Type B pancreatic cell (in vitro differentiated cells): ENCODE measurements at places on chromosomes 11 and 22. TPM values are rescaled to one million over a fixed set of nuclear protein-coding genes. Genes with fewer than 3 reads are reported as not detected.

UBQLNL gene
- total RNA-seq: 0.19 and 0.39 TPM in 2 replicates

DNA sequence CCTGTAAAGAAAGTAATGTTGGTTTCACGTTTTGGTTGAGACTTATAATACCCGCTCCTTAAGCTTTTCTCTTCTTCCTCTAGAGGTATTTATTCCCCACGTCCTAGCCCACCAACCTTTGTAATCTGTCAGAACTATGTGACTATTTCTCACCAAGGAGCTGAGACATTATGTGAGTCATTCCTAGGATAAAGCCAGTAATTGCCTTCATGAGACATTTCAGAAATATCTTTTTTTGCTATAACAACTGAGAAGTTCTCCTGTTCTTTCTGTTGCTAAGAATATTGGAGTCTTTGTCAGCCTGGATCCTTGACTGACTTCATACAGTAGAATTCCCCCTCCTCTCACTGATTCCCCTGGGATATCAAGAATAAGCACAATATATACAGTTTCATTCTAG lies 1497.0 kb upstream of the TENM4 start:
- no peaks in the 10 kb centered on the region for H3K4me1 ChIP-seq
- no peaks in the 10 kb centered on the region for H3K27me3 ChIP-seq
- H3K27ac ChIP-seq: no peak overlapping the region

DNA sequence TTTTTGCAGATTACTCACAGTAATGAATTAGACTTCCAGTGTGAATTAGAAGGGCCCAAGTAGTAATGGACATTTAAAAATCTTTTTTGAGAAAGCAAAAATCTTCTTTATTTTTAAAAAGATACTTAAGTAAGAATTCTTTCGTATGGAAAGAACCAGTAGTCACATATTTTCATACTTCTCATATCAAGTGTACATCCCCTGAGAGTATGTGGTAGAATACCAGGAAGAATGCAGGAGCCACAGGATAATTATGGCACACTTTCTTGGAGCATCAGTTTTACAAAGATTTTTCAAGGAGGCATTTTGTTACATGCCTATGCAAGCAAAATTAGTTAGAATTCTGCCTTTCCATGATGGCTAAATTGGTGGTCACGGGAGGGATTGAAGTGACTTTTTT lies 28.1 kb downstream of the POLD3 start:
- no peaks in the 10 kb centered on the region for H3K27me3 ChIP-seq
- peaks cover 28% of the 10 kb centered on the region for H3K36me3 ChIP-seq
- no peaks in the 10 kb centered on the region for H3K4me1 ChIP-seq
- H3K27ac ChIP-seq: no peak overlapping the region

DNA sequence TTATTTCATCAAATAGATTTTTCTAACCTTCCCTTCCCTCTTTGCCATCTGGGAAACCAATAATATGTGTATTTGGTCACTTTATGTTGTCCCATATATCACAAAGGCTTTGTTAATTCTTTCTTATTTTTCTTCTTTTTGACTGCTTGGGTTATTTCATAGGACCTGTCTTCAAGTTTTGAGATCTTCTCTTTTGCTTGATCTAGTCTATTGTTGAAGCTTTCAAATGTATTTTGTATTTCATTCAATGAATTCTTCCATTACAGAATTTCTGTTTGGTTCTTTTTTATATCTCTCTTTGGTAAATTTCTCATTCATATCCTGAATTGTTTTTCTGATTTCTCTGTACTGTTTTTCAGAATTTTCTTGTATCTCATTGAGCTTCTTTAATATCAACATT lies 132.1 kb downstream of the FCHSD2 start:
- no peak overlapping the region for H3K27ac ChIP-seq
- H3K4me1 ChIP-seq: no peaks in the 10 kb centered on the region
- peaks cover under 1% of the 10 kb centered on the region for H3K27me3 ChIP-seq
- peaks cover 27% of the 10 kb centered on the region for H3K36me3 ChIP-seq
- no peak for DNase-seq

DNA sequence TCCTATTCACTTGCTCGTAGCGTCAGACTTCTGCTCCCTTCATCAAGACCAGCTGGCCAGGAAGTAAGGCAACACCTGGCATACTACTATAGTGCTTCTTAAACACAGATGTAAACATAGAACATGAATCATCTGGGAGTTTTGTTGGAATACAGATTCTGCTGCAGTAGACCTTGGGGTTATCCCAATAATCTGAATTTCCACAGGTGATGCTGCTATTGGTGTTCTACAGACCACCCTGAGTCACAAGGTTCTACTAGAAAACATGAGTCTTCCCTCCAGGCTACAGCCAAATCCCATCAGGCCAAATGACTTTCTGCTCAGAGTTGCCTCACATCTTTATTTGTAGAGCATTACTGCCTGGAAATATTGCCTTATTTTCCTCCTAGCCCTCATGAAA lies 175.2 kb downstream of the NELL1 start:
- no peak for DNase-seq
- no peaks in the 10 kb centered on the region for H3K4me1 ChIP-seq
- no peak overlapping the region for H3K27ac ChIP-seq
- no peaks in the 10 kb centered on the region for H3K27me3 ChIP-seq
- H3K4me3 ChIP-seq: no peak overlapping the region
- H3K36me3 ChIP-seq: no peaks in the 10 kb centered on the region

DNA sequence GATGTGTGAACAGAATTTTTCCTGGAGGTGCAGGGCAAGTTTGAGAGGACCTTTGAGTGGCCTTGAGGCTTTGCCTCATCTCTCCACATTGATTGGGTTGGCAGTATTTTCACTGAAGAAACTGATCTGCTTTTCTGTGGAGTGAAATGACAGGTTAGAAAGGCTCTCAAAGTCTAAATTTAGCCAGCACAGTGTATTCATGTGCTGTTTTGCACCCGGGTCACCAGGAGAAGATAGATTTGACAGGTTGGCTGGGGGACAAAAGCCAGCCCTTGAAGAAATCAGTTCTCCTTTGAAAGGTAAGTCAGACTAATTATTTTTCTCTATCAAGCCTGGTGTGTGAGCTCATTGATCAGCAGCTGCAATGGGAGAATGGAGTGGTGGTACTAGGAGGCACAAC lies 152.9 kb downstream of the DBX1 start:
- H3K27ac ChIP-seq: no peak overlapping the region
- no peak overlapping the region for H3K4me3 ChIP-seq
- H3K27me3 ChIP-seq: no peaks in the 10 kb centered on the region
- no peak for DNase-seq
- no peaks in the 10 kb centered on the region for H3K36me3 ChIP-seq
- peaks cover 30% of the 10 kb centered on the region for H3K4me1 ChIP-seq

- DNase-seq: no peak
- H3K36me3 ChIP-seq: peaks cover 43% of the 10 kb centered on the region
- no peak overlapping the region for H3K4me3 ChIP-seq
- H3K4me1 ChIP-seq: peaks cover 41% of the 10 kb centered on the region
- H3K27ac ChIP-seq: peak overlapping the region; percentile 18
- no peaks in the 10 kb centered on the region for H3K27me3 ChIP-seq
Measured at GRCh38 chr11:59180907-59181306, 9.0 kb downstream of the DTX4 start.

SLC37A2 gene
- 1.3 TPM in 2 replicates for total RNA-seq

ANKK1 gene
- total RNA-seq: 0.36 and 0.53 TPM in 2 replicates

DNA sequence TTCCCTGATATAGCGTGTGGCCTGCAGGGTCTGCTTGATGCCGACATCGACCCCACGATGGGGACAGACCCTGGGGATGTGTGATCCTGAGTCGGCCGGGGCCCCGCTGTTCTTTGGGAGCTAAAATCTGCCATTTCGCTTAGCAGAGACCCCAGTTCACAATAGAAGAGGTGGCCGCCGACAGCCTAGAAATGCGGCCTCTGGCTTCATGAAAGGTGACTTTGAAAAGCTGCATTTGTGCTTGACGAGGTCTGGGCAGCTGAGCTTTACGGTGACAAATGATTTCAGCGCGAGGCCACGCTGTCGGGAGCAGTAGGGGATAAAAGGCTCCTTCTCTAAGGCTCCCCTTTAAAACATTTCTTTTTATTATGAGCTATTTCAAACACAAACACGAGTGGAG lies 71.7 kb downstream of the RPS6KA4 start:
- H3K36me3 ChIP-seq: no peaks in the 10 kb centered on the region
- peaks cover 4% of the 10 kb centered on the region for H3K27me3 ChIP-seq
- no peak overlapping the region for H3K4me3 ChIP-seq

GRCh38 chr22:32142600-32142999 lies 16.5 kb downstream of the C22orf42 start:
- peaks cover 47% of the 10 kb centered on the region for H3K27me3 ChIP-seq
- no peak overlapping the region for H3K27ac ChIP-seq
- DNase-seq: no peak
- H3K36me3 ChIP-seq: no peaks in the 10 kb centered on the region

DEFB131B gene
- not detected in 2 replicates for total RNA-seq

DNA sequence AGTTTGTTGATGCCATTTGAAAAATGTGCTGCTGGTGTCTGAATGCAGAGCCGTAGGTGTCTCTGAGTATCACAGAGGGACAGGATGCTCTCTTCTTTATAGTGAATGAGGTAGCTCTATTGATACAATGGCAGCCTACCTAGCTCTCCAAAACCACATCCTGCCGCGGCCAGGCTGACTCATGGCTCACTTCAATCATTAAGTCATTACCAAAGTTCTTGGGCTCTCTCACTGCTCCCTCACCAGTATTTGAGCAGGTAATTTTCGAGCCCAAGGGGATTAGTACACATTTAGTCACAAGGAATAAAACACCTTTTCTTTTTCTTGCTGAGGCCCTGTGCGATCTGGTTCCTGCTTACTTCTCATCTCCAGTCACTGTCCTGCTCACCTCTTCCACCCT lies 509.0 kb upstream of the LARGE1 start:
- no peaks in the 10 kb centered on the region for H3K36me3 ChIP-seq
- no peak for DNase-seq
- H3K27ac ChIP-seq: no peak overlapping the region
- no peaks in the 10 kb centered on the region for H3K4me1 ChIP-seq
- peaks cover 2% of the 10 kb centered on the region for H3K27me3 ChIP-seq

- peak overlapping the region; percentile 59 for H3K4me3 ChIP-seq
- peak; percentile 100 for DNase-seq
- H3K4me1 ChIP-seq: peaks cover 21% of the 10 kb centered on the region
- peaks cover 4% of the 10 kb centered on the region for H3K27me3 ChIP-seq
- H3K36me3 ChIP-seq: no peaks in the 10 kb centered on the region
Measured at GRCh38 chr11:66282468-66283455, 4.8 kb downstream of the CNIH2 start.

DNA sequence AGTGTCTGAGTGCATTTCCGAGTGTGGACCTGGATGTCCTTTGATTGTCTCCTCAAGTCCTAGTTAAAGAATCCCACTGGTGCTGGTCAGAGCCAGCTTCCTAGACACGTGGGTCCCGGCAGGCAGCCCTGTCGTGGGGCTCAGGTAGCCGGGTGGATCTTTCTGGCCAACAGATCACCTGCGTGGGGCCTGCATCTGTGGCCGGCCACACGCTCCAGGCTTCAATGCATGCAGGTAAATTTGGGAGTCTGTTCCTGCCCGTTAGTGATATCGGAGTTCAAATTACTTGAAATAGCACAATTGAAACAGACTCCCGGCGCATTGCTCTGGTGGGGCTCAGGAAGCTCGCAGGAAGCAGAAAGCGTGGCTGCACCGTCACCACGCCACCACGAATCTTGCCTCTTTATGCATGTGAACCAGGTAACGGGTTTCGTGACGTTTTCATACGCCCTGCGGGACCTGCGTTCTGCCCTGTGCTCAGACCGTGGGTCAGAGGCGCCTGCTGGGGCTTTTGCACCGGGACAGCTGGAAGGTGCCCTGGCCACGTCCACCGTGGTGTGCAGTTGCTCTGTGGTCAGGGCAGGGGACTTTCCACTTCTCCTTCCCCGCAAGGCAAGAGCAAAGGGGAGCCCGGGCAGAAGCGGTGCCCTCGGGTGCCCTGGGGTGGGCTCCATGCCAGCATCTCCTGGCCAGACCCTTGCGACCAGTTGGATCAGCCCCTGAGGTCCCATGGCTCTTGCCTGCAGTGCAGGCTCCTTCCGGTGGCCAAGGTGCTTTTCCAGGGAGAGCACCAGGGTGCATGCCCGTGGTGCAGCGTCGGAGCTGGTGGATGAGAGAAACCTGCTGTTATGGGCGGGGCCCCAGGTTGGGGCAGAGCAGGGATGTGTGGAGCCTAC lies 803.5 kb downstream of the BRD1 start:
- H3K4me1 ChIP-seq: no peaks in the 10 kb centered on the region
- no peak overlapping the region for H3K4me3 ChIP-seq
- H3K27ac ChIP-seq: no peak overlapping the region

TENM4 gene
- total RNA-seq: 33.4 and 156 TPM in 2 replicates

JAM3 gene
- total RNA-seq: 6.3 and 50.3 TPM in 2 replicates

NAA40 gene
- 33.8 and 51.2 TPM in 2 replicates for total RNA-seq

IRAG1 gene
- total RNA-seq: 1.5 and 5.1 TPM in 2 replicates

DNA sequence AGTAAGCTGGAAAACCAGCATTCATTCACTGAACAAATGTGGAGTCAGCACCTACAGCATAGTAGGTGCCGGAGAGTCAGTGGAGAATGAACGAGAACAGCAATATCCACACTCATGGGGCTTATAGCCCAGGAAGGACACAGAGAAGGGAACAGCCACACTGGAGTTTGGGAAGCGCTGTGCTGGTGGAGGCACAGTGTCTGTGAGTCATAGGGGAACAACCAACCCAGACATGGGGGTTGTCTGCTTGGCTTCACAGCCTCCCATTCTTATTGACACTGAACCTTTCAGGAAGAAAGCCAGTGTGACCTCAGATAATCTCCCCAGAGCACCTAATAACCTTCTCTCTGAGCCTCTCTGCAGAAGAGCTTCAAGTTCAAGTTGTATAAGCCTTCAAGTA lies 56.6 kb upstream of the UBASH3B start:
- H3K27me3 ChIP-seq: no peaks in the 10 kb centered on the region
- H3K4me3 ChIP-seq: no peak overlapping the region
- H3K27ac ChIP-seq: no peak overlapping the region
- H3K4me1 ChIP-seq: no peaks in the 10 kb centered on the region

SAA2 gene
- total RNA-seq: not detected in 2 replicates

DNA sequence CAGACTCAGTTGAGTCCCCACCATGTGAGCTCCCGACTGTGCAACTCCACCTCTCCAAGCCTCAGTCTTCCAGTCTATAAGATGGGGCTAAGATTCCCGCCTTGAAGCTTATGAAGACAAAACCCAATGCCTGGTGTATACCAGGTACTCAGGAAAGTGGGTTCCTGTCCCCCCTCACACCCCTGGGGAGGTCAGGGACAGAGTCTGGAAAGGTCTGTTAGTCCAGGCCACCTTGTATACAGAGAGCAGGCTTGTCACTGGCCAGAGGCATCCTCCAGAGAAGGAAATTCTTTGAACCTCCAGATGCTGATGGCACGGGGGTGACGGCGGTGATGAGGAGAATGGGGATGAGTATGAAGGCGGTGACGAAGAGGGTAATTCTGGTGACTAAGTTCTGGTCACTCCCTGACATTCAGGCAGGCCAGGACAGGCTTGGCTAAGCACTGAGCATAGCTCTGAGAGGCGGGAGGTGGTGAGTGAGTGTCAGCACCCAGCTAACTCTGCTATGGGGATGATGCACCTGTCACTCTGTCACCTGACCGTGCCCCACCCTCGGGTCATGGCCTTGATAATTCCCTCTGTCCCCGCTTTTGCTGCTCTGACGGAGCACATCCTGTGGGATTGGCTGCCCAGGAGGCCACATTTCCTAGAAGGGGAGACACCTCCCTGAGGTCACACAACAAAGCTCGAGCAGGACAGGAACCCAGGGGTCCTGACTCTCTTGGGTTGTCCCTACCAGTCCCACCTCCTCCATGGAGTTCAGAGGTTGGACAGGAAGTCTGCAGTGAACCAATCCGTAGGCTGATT lies 30.9 kb upstream of the CSNK1E start:
- no peak overlapping the region for H3K4me3 ChIP-seq
- peak overlapping the region; percentile 66 for H3K27ac ChIP-seq
- H3K27me3 ChIP-seq: no peaks in the 10 kb centered on the region
- H3K4me1 ChIP-seq: peaks cover 5% of the 10 kb centered on the region
- H3K36me3 ChIP-seq: peaks cover 4% of the 10 kb centered on the region
